ENCODE measurements at places on chromosomes 3 and 15.
A peak's percentile ranks its signal among the peaks of the same experiment; 100 is the strongest.

DNA sequence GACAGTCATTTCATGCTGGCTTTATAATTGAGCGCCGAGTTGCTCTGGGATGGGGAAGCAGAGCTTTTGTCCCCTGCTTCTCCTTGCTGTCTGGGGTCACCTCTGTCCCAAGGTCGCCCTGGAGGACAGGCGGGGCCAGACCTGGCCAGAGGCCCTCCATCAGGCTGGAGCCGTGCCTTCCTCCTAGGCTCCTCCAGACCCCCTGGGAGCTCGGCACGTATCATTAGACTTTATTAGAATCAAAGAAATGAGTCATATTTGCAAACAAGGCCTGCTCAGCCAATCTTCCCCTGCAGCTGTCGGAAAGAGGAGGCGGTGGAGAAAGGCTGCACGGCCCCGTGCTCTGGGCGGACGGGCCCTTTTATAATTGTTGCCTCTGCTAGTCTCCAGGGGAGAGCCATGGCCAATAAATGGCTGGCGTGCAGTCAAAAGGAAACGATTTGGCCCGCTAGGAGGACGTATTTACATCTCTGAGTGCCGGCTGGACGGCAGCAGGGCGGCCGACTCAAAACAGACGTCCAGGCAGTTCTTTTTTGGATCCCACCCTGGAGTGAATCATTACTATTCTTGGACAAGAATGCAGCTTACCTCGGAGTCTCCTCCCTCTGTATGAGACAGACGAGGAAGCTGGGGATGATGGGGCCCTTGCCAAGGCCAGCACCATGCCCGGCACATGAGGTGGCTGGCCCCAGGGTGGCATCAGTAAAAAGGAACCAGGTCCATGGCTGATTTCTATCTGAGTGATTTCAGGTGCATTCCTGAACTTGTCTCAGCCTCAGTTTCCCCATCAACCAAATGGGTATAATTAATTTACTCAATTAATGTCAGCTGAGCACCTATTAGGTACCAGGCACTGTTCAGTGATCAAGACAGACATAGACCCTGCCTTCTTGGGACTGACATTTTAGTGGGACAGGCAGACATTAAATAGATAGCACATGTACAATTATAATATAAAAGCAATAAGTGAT lies 50.6 kb downstream of the SLC6A6 start:
- no peak for DNase-seq

- DNase-seq = no peak
Observed at GRCh38 chr3:184380185-184380626, 352 bp downstream of the CHRD start.

DNA sequence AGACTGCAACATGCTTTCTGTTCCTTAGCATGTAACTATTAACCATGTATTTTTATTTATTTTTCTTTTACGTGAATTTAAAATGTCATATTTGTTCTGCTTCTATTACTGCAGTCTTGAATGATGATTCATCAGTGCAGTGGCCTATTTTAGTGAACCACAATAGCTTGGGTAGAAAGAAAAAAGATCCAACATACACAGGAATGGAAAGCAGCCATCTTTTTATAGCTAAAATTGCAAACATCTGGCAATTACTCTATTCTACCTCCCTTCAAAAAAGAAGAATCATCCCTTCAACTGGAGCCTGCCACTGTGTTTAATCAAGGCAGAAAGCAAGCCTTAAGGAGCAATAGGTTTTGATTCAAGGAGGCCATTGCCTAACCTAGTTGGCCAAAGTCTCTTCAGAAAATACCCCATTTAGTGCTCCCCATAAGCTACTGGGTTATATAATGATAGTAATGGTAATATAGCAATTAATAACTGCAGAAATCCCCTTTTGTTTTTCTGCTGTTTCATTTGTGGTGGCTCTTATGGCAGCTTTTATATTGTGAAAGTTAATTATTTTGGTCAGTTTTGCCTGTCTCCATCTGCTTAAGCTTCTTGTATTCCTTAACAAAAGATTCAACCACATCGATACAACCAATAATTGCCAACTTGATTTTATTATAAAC lies 267.3 kb downstream of the LPP start:
- no peak for DNase-seq

- DNase-seq = no peak
Observed at GRCh38 chr15:30901889-30902288, 1.8 kb upstream of the FAN1 start.

DNA sequence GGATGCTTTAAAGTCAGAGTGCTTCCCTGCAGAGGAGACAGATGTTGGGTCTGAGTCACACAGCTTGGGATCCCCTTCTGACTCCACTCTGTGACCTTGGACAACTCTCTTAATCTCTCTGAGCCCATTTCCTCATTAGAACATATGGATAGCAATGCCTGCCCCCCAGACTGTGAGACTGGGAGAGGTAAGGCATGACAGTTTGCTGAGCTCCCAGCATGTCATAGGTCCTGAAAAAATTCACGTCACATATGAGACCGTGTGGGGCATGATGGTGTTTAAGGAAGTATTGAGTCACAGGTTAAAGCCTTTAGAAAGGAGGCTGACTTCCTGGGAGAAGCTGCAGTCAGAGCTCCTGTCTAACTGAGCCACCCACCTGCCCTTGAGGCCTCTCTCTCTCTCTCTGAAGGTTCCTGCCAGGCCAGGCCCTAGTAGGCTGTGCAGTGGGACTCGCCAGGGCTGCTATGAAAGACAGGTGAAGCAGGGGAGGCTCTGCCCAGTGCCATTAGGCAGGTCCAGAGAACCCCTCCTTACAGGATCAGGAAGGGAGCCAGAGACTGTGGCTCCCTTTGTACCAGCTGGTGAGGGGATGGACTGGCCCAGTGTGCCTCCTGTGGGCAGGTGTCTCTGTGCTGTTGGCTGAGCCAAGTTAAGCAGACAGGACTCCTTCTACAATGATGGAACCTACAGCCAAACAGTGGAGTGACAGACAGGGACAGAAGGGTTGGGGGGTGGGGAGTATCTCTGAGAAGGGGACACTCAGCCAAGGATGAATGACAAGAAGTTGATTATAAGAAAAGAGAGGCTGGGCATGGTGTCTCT lies 19.5 kb upstream of the DOCK3 start:
- no peak for DNase-seq

- no peak for DNase-seq
Observed at GRCh38 chr3:13491206-13491974, 11.3 kb downstream of the HDAC11 start.

DNA sequence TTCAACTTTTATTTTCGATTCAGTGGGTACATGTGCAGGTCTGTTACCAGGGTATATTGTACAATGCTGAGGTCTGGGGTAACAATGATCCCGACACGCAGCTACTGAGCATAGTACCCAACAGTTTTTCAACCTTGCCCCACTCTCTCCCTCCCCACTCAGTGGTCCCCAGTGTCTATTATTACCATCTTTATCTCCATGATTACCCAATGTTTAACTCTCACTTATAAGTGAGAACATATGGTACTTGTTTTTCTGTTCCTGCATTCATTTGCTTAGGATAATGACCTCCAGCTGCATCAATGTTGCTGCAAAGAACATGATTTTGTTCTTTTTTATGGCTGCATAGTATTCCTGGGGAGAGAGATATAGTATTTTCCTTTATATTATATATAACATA lies 75.7 kb upstream of the EPHB3 start:
- no peak for DNase-seq

DNA sequence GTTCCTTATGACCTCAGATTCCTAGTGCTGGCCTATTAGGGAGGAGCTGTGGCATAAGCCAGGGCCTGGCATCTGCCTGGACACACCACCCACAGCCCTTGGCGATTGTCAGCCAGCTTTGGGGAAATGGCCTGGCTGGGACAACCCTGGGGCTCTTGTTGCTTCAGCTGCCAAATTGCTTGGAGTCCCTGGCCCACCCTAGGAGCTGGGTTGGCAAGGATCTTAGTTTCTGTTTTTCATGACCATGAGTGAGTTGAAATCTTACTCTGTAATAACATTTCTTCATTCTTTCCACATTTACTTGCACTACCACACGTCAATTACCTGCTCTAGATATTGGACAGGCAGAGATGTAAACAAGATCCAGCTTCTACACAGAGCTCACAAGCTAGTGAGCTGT lies 1.9 kb upstream of the MYZAP start:
- no peak for DNase-seq

- no peak for DNase-seq
Observed at GRCh38 chr3:52516509-52517195, 17.0 kb downstream of the NT5DC2 start.

GRCh38 chr3:76107935-76108570 lies 322.7 kb upstream of the ZNF717 start:
- DNase-seq = no peak

GRCh38 chr15:62450061-62450460 lies 285.0 kb upstream of the C2CD4B start:
- no peak for DNase-seq

GRCh38 chr15:88011533-88011932 lies 245.0 kb downstream of the NTRK3 start:
- no peak for DNase-seq

GRCh38 chr15:88987934-88988671 lies 74.9 kb upstream of the MFGE8 start:
- no peak for DNase-seq

DNA sequence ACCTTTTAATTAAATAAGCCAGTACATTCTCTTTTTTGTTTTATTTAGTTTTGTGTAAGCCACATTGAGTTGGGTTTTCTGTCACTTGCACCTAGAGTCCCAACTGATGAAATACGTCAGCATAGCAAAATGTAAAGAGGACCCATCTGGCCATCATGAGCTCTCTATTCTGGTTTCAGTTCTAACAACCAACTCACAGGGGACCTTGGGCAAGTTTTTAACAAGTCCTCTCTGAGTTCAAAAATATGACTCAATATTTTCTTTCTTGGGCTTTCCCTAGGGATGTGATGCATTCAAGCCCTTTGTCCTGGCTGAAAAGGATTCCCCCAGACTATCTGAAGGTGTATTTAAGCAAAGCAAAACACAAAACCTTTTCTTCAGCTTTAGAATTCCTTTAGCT lies 32.9 kb downstream of the PLCH1 start:
- DNase-seq = no peak

DNA sequence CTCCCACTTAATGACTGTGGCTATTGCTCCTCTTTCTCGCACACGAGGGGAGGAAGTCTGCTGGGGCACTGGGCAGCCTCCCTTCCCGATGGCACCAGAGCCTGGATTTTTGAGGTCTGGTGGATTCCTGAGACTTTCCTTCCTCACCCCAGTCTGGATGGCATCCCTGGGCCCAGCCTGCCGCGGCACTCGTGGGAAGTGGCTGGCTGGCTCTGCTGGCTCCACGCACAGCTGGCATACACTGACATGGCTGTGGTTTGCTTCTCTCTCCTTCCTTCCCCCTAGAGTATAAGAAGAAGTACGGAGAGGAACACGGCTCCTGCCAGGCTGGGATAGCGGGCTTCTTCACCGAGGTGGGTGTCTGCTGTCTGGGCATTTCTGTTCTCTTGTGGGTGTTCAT lies 319.8 kb upstream of the LRRFIP2 start:
- no peak for DNase-seq

- DNase-seq = peak; percentile 50
Observed at GRCh38 chr3:47009225-47010110, 30.0 kb downstream of the NBEAL2 start.

DNA sequence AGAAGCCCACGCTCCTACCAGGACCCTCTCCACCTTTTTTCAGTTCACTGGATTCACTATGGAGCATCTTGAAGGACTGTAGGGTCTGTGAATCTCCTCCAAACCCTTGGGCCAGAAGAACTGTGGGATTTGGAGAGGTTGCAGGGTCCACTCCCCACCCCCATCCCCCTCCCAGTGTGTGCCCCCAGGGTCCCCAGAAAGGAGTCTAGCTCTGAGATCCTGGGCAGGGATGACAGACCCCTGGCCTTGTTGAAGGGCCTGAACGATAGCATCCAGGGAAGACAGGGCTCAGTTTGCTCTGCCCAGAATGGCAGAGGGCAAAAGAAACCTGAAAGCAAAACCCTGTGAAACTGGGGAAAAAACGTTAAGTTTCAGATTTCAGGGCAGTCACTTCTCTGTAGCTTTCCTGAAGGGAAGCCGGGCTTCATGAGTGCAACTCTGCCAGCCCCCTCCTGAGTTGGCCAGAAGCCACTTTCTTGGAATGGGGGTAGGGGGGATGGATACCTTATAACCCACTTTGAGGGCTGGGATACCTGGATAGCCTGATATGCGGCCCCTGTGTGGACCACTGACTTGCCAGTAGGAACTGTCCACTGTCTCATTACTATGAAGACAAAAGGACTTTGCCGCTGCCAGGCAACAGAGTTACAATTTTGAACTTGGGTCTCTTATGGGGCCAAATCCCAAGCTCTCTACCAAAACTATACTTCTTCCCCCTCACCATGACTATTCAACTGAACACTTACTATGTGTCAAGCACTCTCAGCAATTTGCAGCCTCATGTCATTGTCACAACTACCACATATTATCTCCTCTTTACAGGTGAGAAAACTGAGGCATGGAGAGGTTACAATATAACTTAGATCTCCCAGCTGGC lies 1.6 kb upstream of the CISH start:
- DNase-seq = no peak

DNA sequence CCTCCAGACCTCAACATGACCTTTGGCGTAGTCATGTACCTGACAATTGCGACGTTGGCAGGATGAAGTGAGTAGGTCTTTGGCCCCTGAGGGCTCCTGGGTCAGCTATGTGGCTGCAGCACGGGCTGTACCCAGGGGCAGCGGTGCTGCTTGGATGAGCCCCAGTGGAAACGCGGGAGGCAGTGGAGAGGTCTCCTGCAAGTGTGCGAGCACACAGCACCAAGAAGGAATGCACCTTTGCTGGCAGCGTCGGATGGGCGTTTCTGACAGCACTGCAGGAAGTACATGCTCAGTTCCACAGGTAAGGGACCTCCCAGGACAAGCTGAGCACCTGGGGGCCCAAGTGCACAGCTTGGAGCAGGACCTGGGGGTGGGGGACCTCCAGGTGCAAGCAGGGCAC lies 67.4 kb upstream of the UNC13C start:
- DNase-seq = no peak

- DNase-seq = no peak
Observed at GRCh38 chr3:187798126-187798525, 52.9 kb upstream of the BCL6 start.

- DNase-seq = no peak
Observed at GRCh38 chr15:57477736-57478522, 101.6 kb downstream of the CGNL1 start.

DNA sequence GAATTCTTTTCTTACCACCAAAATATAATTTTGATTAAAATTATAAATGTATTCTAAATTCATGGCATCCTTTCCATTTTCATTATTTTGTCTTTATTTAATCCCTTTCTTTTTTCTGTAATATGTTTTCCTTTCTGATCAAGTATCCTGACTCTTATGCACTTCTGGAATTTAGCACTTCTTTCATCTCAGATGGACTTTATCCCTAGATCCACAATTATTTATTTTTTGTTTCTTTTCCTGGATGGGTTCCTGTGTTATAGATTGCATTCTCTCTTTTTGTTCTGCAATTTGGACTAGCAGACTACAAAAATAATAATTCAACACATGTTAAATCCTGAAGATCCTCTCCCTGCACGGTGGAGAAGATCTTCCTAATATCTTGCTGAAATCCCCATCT lies 76.9 kb upstream of the CDIN1 start:
- no peak for DNase-seq

DNA sequence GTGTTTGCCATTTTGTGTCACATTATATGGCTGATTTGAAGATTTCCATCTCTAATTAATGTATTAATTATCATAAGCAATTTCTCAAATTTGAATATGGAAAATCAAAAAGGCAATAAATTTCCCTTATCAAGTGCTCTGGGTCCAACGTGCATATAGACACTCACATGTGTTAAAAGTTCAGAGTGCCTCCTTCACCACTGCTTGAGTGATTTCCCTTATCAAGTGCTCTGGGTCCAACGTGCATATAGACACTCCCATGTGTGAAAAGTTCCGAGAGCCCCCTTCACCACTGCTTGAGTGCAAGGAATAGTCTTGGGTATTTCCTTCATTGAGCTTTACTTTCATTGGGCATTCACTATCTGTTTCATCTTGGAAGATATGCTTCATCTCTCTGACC lies 421.0 kb upstream of the ZNF717 start:
- no peak for DNase-seq

Measured in stimulated activated CD8-positive, alpha-beta memory T cell treated with anti-CD3 and anti-CD28 coated beads, Interleukin-15, amount 100 ng/mL, for 24 hours (primary cell).